ENCODE measurements at places on chromosomes 2 and 18.

DNA sequence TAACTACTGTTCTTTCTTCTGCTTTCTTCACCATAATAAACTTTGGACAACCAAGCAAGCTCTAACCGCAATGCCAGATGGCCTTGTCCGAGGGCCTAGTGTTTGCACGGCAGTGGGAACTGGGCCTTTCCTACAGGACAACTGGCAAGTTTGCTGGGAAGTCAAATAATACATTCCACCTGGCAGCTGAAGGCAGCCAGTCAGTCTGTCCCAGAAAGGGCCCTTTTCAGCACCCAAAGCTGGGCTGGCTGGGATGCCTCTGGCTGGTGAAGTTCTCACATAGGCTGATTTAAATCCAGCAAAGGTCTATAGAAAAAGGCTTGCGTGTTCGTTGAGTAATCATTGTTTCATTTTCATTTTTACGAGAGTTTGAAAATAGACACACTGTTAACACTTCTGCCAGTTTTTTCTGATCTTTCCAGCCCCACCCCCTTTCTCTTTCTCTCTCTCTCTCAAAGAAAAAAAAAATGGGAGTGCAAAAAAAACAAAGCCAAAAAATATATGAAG lies 110.0 kb upstream of the EPAS1 start:
- DNase-seq: peak; percentile 67

- peak; percentile 25 for DNase-seq
Observed at GRCh38 chr2:225274751-225275150, 124.8 kb upstream of the NYAP2 start.

- no peak for DNase-seq
Observed at GRCh38 chr2:38583524-38583923, 19.2 kb downstream of the HNRNPLL start.

GRCh38 chr2:160264308-160264707 lies 64.2 kb upstream of the ITGB6 start:
- DNase-seq: no peak

GRCh38 chr2:200728630-200729029 lies 83.1 kb upstream of the BZW1 start:
- DNase-seq: no peak

DNA sequence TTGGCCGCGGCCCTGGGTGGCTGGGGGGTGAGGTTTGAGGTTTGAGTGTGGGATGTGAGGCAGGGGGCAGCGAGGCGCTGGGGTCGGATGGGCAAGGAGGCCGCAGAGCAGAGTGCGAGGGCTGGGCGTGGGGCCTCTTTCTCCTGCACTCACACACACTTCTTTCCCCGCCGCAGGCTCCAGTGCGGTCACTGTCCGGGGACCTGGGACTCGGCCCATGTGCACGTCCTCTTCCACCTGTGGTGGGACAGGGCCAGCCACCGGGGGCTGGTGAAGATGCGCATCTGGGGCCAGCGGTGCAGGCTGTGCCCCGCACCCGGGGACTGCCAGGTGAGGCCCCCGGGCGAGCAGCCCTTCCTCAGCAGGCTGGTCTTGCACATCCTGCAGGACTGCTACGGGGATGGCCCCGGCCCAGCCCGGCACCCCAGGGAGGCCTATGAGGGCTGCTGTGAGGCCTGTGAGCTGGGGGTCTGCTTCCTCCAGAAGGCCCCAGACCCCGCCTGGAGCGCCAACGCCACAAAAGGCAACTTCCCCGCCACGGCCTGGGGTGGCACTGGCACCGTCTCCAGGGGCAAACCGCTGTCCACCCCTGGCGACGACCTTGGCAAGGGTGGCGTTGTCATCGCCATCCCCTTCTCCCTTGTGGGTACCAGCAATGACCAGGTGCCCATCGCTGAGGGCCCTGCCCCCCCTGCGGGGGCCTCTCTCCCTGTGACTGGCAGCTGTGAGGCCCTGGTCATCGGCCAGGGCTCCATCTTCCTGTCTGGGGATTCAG lies 2.2 kb downstream of the RTP5 start:
- DNase-seq: no peak

DNA sequence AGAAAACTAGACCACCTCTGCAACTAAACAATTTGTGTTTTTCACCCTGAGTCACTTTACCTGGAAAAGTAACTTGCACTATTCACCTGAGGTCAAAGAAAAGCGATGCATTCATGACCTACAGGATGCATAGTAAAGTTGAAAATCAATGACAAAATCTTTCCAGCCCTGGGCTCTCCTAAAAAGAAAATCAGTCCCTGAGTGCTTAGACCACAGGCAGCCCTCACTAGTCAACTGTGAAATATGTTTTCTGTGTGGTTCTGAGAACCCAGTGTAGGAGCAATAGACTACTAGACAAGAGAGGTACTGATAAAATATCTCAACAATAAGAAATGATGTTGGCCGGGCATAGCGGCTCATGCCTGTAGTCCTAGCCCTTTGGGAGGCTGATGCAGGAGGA lies 133.1 kb downstream of the TXNL1 start:
- DNase-seq: no peak

GRCh38 chr2:160432633-160433032 lies 61.0 kb downstream of the RBMS1 start:
- peak; percentile 94 for DNase-seq

- no peak for DNase-seq
Observed at GRCh38 chr2:136250131-136250530, 132.2 kb upstream of the CXCR4 start.

- no peak for DNase-seq
Observed at GRCh38 chr2:2981000-2981399, 396.6 kb downstream of the EIPR1 start.

GRCh38 chr18:26650310-26651268 lies 102.2 kb upstream of the KCTD1 start:
- no peak for DNase-seq

DNA sequence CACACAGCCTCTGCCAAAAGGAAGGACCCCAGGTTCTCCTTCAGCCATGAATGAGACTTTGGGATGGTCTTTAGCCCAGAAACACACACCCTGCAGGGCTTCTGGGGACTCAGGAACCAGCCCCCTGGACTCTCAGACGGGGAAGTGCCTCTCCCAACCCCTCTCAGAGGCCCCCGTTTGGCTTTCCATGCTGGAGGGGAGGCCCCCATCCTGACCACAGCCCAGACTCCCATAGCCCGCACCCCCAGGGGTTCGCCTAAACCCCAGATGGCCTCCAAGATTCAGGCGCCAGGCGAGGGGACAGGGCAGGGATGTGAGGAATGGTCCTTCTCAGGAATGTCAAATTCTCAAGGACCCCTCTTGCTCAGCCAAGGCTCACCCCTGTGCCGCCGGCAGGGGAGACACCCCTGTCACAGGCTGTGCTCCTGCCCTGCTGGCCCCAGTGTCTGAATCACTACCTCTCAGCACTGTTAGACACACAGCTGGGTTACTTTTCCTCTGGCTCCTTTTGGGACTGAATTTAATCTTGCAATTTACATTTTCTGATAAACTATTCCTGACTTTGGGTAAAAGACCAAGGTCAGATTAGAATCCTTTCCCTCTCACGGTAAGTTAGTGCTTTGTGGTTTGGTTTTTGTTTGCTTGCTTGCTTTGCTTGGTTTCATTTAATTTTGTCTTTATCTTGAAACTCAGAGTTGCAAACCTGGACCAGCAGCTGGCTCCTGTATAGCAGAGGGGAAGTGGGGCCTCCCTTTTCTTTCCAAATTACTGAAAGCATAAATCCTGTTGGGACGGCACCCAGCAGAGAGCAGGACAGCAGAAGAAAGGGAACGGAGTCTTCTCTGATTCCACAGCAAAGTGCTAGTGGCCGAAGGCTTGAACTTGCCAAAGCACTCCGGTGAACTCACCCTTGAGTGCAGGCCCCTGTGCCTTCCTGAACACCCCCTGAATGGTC lies 198.9 kb upstream of the RAB6C start:
- DNase-seq: no peak

- peak; percentile 57 for DNase-seq
Observed at GRCh38 chr2:224284134-224284946, 117.6 kb downstream of the FAM124B start.

DNA sequence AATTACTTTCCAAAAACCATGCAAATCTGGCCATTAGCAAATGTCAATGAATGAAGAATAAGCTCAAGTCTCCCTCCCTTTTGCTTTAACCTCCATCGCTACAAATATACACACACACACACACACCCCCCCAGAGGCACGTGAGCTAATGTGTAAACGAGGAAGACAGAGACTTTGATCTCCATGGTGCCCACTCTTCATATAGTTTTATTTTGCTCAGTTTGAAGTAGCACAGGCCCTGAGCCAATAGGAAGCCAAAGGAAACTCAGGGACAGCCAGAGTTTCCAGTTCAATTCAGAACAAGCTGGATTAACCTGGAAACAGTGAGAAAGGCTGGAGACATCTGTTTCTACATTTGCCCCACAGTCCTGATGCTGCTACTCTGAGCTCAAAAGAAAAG lies 248.4 kb upstream of the MEIS1 start:
- no peak for DNase-seq

- DNase-seq: no peak
Observed at GRCh38 chr2:11923935-11924334, 177.5 kb downstream of the LPIN1 start.

- no peak for DNase-seq
Observed at GRCh38 chr18:41948544-41949110, 6.4 kb upstream of the PIK3C3 start.

GRCh38 chr2:3180082-3180908 lies 197.3 kb downstream of the EIPR1 start:
- DNase-seq: no peak

DNA sequence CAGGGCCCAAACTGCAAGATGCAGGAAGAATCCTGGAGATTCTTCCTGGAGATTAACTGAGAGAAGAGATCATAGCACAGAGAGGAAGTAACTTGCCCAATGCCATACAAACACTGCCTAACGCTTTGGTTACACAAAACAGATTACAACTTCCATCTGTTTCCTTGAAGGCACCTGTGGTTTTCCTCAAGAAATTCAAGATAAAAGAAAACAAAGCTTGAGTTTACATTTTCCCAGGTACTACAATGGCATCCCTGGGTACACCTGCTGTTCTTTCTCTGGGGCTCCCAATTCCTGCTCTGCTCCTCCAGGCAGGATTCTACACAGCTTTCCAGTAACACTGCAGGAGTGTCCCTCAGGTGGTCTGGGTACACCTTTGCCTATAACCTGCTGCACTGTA lies 781.9 kb upstream of the ID2 start:
- DNase-seq: no peak

DNA sequence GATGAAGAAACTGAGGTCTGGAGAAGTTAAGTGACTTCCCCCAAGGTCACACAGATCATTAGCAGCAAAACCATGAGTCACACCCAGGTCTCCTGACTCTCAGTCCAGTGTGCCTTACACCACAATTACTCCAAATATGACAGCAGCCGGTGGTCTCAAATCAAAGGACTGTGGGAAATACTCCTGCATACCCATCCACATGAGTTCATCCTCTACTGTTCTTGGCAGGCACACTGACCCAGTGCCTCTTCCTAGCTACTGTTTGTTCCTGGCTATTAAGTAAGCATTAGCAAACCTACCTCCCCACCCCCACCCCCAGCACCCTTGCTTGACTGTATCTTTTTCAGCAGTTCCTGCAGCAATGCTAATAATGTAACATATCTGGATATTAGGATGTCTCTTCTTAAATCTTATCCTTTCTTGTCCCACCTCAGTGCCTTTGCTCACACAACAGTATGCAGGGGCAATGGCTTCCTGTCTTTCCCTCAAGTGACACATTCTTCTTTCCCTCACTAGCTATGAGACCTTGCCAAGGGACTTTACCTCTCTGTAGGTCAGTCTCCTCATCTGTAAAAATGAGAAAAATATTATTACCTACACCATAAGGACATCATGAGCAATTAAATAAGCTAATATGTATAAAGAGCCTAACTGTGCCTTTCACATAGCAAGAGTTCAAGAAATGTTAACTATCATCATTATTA lies 46.2 kb downstream of the FAM98A start:
- peak; percentile 9 for DNase-seq

- no peak for DNase-seq
Observed at GRCh38 chr2:109487536-109487869, 126.3 kb downstream of the SEPTIN10 start.

DNA sequence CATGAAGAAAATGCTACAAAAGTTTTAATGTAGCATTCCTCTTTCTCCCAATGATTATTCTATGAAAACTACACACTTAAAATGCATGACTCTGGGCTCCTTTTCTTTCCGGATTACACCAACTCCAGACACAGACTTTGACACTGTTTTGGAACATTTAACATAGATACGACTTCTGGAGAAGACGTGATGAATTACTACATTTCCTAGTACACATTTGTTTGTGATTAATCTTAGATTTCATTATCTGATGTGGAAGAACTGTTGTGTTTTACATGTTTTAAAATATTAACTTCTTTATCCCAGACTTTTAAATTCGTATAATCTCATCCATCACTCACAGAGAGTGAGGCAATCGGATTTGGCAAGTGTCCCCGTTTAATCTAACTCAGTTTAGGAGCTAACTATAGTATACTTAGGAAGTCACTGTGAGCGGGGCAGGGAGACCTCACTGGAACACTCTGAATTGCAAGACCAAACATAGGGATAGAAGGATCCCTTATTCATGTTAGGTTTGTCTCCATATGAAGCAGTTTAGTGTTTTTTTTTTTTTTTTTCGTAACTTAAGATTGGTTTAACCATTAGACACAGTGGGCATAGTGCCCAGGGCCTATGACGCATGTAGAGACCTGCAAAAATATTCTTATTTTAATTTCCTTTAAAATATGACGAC lies 66.7 kb downstream of the PDE1A start:
- DNase-seq: no peak

DNA sequence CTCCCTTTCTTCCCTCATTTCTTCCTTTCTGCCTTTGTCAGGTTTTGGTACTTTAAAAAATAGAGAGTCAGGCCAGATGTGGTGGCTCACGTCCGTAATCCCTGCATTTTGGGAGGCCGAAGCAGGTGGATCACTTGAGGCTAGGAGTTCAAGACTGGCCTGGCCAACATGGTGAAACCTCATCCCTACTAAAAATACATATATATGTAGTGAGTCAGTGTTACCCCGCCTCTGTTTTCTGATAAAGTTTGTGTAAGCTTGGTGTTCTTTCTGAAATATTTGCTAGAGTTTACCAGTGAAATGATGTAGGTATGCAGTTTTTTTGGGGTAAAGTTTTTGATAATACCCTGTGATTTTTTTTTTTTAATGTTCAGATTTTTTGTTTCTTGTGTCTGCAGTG lies 58.8 kb downstream of the DGKD start:
- peak; percentile 46 for DNase-seq

DNA sequence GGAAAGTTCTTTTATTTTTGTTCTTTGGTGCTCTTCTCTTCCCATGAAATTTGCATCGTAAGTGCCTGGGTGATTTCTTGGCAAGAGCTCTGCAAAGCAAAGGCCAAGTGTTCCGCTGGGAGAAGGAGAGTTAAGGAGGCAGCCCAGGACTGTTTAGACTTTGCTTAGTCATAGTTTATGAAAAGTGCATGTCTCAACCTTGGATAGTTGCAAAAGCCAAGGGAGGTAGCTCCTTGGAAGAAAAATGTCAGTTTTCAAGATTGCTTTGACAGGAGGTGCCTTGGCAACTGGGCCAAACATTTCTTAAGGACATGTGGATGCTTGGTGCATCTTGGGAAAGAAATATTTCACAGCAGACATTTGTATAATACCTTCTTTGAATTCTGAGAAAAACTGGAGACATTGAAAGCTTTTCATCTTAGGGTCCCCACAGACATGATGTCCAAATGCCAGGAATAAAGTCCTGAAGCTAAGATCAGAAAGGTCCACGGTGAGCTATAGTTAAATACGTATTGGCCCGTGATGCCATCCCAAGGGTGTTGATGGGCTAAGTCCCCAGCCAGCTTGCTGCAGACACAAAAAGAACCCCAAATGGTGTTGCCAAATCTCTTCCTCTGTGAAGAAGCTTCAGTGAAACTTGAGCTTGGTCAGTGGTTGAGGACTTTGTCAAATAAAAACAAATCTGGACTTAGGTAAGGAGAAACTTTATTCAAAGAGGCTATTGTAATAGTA lies 96.3 kb upstream of the THUMPD2 start:
- DNase-seq: peak; percentile 90

- no peak for DNase-seq
Observed at GRCh38 chr2:105588581-105588980, 156.1 kb upstream of the NCK2 start.

Data from ELR (cell line).